ENCODE measurements at places on chromosomes 11 and 22. TPM values are rescaled to one million over a fixed set of nuclear protein-coding genes. Genes with fewer than 3 reads are reported as not detected.

DNA sequence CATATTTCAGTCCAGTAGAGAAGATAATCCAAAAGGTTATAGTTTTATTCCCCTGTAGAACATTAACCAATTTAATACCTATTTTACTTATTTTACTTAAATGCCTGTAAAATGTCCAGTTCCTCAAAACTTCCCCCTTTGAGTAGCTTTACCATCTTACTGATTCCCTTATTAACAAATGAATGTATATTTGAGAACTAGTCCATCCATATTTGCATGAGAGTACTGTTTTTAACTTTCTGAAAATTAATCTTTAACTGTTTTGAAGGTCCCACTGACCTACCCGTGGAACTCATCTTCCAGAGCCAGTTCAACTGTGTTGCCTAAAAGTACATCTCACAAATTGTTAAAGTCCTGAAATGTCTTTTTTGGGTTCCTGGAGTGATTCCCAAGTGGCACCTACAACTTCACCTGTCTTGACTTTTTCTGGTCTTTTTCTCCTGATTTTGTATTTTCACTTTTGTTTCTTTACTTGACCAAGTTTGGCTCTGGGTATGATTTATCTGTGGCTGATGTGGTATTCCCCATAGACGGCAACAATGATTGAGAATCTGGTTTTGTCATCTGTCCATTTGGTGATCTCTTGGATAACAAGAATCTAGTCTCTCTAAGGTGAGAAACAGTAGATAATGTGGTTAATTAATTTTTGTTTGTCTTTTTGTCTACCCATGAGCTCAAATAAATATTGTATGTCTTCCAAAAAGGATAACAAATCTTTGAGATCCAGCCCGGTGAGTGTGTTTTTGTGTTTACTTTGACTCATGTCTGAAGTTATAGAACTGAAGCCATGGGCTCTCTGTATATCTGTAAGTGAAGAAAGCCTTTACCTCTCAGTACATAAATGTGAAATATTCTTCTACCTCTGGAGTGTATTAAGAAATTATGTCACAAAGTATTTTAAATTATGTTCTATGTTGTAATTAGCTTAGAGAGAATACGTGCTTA lies 174.2 kb downstream of the ETS1 start:
- no peaks in the 10 kb centered on the region for H3K27me3 ChIP-seq
- H3K4me1 ChIP-seq, result peaks cover 9% of the 10 kb centered on the region
- H3K4me3 ChIP-seq, result no peak overlapping the region

DNA sequence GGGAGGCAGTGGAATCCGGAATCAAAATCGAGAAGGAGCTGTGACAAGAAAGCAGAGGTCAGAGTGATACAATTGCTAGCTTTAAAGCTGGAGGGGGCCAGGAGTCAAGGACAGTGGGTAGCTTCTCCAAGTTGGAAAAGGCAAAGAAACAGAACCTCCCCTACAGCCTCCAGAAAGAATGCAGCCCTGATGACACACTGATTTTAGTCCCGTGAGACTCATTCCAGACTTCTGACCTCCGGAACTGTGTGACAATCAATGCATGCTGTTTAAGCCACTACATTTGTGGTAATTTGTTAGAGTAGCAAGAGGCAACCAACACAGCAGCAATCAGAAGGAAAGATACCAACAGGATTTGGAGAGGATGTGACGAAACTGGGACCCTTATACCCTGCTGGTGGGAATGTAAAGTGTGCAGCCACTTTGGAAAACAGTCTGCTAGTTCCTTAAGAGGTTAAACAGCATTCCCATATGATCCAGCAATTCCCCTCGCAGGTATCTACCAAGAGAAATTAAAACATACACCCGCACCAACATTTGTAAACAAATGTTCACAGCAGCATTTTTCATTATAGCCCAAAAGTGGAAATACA lies 66.7 kb downstream of the DSCAML1 start:
- DNase-seq, result no peak
- H3K4me1 ChIP-seq, result no peaks in the 10 kb centered on the region
- H3K27ac ChIP-seq, result no peak overlapping the region

DNA sequence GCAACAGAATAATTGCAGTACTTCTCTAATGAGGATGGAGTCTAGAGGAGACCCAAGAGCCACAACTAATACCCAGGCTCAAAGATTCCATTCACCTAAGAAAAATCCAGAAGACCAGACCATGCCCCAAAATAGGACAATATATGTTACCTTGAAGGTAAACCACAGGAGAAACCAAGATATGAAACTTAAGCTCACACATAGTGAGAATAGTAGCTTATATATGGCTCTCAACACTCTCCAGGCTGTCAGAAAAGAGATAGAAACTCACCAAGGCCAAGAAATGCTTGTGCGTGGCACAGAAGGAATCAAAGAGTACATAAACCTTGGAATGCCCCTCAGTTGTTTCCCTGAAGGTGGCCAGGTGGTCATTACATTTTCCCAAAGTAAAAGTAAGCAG lies 9.1 kb downstream of the FAM111A start:
- H3K27me3 ChIP-seq, result no peaks in the 10 kb centered on the region
- H3K4me3 ChIP-seq, result peak overlapping the region; percentile 45
- no peak for DNase-seq

DNA sequence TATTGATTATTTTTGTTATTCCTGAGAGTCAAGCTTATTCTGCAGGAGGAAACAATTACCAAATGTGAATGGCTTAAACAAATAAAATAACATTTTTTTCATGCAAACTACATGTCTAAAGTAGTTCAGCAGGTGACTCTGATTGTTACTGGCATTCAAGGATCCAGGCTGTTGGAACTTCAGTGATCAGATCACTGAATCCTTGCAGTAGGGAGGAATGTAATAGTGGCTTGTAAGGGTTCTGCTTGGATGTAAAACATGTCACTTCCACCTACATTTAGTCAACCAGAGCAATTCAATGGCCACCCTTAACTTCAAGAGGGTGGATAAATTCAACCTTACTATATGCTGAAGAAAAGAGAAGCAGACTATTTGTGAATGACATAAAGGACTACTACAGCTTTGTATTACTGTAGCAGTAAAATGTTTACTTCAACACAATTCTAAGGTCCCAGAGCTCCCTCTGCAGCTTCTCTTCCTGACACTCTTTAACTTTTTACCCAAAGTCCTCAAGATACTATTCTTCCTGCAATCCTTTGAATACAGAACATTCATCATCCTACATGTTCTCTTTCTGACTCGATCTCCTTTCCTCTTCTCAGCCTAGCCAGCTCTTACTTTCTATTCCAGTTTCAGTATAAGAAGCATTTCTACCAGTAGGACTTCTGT lies 284.0 kb downstream of the LRRC4C start:
- no peak for DNase-seq
- H3K27ac ChIP-seq, result no peak overlapping the region
- no peak overlapping the region for H3K4me3 ChIP-seq
- H3K36me3 ChIP-seq, result no peaks in the 10 kb centered on the region

DNA sequence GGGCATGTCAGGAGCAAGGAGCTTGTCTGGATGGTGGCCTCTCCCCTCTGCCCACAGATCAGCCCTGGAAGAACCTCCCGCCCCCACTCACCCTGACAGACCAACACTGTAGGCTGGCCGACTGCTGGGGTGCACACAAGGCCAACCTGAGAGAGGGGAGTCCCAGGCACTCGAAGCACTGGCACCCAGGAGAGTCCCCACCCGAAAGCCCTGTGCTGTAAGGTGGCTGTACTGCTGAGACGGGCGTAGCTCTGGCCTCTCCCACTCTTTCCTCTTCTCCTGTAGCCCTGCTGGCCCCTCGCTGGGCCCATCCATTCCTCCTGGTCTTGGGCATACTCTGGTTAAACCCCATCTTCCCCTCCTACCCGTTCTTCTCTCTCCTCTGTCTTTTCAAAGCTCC lies 39.7 kb downstream of the MYO7A start:
- H3K4me3 ChIP-seq, result no peak overlapping the region
- H3K4me1 ChIP-seq, result no peaks in the 10 kb centered on the region
- no peaks in the 10 kb centered on the region for H3K27me3 ChIP-seq
- no peaks in the 10 kb centered on the region for H3K36me3 ChIP-seq
- H3K27ac ChIP-seq, result no peak overlapping the region

DNA sequence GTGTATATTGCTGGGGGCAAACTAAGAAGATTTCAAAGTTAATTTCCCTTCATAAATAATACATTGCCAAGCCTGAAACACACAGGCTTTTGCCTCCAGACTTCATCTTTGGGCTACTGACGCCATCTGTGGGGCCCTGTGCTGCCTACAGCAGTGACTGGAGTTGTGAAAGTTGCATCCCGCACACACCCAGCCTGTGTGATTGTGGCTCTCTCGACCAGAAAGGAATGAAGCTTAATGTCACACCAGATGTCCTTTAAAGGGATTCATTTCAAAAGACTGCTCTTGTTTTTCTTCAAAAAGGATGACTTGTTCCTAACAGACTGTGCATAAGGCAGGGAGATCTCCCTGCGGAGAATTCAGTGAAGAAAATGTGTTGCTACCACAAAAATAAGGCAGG lies 210.5 kb downstream of the FAM181B start:
- H3K36me3 ChIP-seq, result no peaks in the 10 kb centered on the region
- H3K4me1 ChIP-seq, result no peaks in the 10 kb centered on the region
- no peaks in the 10 kb centered on the region for H3K27me3 ChIP-seq
- H3K4me3 ChIP-seq, result no peak overlapping the region

- no peaks in the 10 kb centered on the region for H3K36me3 ChIP-seq
- no peak overlapping the region for H3K27ac ChIP-seq
- peaks cover 52% of the 10 kb centered on the region for H3K4me1 ChIP-seq
- H3K27me3 ChIP-seq, result no peaks in the 10 kb centered on the region
- no peak for DNase-seq
- no peak overlapping the region for H3K4me3 ChIP-seq
Observed at GRCh38 chr22:22355096-22355834, 110.7 kb downstream of the VPREB1 start.

- H3K4me3 ChIP-seq, result no peak overlapping the region
- no peaks in the 10 kb centered on the region for H3K27me3 ChIP-seq
- no peak for DNase-seq
- H3K36me3 ChIP-seq, result no peaks in the 10 kb centered on the region
Observed at GRCh38 chr22:30697975-30698374, 3.3 kb downstream of the OSBP2 start.

DNA sequence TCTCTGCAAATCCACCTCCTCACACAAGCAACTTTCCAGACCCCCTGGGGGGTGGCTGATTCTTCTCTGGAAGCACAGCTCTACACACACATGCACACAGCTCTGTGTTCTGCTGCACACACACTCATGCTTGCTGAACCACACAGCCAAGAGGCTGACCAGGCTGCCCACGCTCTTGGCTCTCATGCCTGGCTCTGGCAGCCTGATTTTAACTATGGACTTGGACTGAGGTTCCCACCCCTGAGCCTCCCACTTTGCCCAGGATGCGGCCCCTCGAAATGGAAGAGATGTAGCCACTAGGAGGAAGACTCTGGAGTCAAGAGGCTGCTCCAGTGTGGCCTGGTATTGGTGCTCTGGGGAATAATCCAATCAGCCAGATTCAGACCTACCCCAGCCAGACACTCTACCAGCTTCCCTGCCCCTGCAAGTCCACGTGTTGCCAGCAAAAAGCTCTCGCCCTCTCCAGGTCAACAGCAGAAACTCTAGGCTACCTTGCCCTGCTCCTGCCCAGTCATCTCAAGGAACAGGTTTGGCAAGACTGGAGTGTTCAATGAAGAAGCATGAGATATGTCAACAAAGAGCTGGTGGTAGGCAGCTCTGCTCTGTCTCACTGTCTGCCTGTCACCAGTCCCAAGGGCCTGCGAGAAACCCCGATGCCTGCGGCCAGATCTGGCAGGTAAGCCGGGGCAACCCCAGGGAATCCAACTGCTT lies 8.8 kb upstream of the CASTOR1 start:
- H3K4me3 ChIP-seq, result no peak overlapping the region
- no peak overlapping the region for H3K27ac ChIP-seq

GRCh38 chr22:49062802-49063544 lies 764.7 kb downstream of the BRD1 start:
- H3K27me3 ChIP-seq, result peaks cover 3% of the 10 kb centered on the region
- no peaks in the 10 kb centered on the region for H3K36me3 ChIP-seq
- DNase-seq, result no peak
- no peak overlapping the region for H3K4me3 ChIP-seq

TCN1 gene
- not detected for polyA plus RNA-seq

DNA sequence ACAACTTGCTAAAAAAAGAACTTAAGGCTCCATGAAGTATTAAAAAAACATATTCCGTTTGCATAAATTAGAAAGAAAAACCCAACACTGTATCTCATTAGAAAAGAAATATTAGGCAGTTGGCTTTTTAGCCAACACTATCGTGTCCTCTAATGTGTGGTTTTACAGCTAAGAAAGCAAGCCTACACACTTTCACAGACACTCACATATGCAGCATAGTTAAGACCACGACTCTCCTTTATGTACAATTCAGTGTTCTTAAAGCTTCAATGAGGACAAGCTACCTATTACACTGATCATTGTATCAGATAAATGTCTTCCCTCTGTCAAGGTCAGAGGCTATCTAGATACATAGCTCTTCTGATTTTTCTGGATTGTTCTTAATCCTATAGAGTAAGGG lies 80.1 kb downstream of the PICALM start:
- no peaks in the 10 kb centered on the region for H3K27me3 ChIP-seq
- no peak for DNase-seq
- H3K4me3 ChIP-seq, result no peak overlapping the region
- H3K27ac ChIP-seq, result peak overlapping the region; percentile 56

NUP50 gene
- 9.1 TPM for polyA plus RNA-seq

- peaks cover 4% of the 10 kb centered on the region for H3K27me3 ChIP-seq
- no peak overlapping the region for H3K27ac ChIP-seq
- H3K4me1 ChIP-seq, result no peaks in the 10 kb centered on the region
- no peak for DNase-seq
Observed at GRCh38 chr22:50125029-50125428, 35.2 kb downstream of the MOV10L1 start.

DNA sequence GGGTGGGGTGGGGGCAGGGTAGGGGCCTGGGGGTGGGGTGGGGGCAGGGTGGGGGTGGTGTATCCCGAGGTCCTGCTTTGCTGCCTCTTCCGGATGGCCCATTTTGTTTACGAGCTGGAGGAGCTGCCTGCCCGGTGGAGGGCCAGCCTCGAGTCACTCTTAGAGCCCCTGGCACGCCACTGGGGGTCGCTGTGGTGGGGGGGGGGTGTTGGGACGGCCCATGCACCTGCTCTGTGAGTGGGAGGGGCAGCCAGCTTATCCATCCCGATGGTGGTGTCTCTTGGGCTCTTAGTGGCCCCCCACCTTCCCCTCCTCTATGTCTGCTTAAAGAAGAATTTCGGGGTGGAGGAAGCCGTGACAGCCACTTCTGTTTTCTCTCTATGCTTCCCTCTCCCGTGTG lies 24.6 kb downstream of the MRGPRD start:
- peaks cover 13% of the 10 kb centered on the region for H3K4me1 ChIP-seq
- DNase-seq, result peak; percentile 53
- H3K4me3 ChIP-seq, result no peak overlapping the region

Measured in B cell (primary cell).